ENCODE measurements at places on chromosomes 13 and 19.

GRCh38 chr19:15113245-15114152, 6.3 kb downstream of the SYDE1 start:
- no peak for DNase-seq

DNA sequence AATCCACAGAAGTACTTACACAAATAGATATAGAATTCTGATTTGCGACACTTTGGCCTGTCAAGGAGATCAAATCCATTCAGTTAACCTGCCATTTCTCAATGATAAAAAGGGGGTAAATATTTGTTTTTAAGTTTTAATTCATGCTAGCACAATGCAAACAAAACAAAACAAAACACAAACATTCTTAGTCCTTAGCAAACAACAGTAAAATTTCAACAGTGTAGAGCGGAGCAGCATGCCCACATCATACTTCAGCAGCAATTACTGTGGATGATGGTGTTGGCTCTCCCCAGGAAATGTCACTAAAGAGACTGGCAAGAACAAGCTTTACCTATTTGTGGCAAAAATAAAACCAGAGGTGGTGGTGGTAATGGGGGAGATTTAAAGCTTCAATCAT, 625.2 kb upstream of the PCDH20 start:
- DNase-seq, result no peak

- no peak for DNase-seq
Measured at GRCh38 chr13:78631077-78631476, 27.7 kb upstream of the POU4F1 start.

DNA sequence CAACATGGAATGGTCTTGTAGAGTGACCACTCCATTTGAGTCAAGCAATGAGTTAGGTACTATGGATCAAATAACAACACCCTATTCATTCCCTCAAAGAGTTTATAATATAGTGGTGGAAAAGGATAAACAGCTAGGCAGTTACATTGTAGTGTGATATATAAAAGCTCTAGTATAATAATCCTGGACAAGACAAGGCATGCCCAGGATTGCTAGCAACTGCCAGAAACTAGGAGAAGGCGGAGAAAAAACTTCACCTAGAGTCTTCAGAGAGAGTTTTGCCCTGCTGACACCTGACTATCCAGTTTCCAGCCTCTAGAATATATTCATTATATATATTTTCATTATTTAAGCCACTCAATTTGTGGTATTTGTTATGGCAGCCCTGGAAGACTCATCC, 530.6 kb downstream of the KLF12 start:
- DNase-seq, result no peak

GRCh38 chr13:70253834-70254233, 145.6 kb upstream of the KLHL1 start:
- no peak for DNase-seq

DNA sequence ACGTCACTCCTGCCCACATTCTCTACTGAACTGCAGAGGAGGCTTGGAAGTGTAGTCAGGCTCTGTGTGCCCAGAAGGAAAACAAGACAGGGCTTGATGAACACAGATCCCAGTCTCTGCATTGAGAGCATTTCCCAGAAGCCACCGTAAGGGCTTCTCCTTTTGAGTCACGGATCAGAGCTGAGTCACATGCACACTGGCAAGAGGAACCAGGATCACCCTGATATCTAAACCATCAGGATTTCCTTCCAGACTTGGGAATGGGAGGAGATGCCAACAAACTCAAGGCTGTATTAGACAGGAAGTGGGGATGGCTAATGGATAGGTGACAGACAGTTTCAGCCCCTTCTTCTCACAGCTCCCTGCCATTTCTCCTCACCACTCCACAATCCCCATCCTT, 17.7 kb upstream of the FBXO17 start:
- no peak for DNase-seq

DNA sequence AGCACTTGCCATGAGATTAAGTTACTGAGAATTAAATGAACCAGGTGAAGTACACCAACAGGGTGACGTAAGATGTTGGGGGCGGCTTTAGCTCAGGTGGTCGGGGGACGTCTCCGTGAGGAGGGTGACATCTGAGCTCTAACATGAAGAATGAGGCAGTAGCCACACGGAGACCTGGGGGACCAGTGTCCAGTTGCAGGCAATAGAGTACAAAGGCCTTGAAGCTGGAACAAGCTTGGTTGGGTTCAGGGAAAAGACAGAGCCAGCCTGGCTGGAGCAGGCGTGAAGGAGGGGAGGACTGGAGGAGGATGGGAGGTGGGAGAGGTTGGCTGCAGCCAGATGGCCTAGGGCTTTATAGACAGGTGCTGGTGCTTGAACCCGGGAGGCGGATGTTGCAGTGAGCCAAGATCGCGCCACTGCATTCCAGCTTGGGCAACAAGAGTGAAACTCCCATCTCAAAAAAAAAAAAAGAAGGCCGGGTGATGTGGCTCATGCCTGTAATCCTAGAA, 1.6 kb downstream of the SPINT2 start:
- no peak for DNase-seq

DNA sequence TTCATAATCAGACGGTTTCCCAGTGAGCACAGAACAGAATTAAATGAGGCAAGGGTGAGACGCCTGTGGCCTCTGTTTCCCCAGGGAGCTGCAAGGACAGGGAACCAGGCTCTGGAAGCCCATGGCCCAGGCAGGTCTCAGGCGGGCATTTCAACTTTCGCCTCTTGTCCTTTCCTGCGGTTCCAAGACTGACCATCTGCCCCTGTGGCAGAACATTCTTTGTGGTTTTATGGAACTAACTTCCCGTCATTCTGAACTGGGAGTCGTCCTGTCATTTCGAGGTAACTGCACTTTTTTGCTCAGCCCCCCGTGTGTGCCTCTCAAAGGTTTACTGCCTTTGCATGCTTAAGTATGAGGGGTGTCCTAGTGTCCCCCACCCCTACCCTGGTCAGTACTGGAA, 70.9 kb downstream of the KL start:
- no peak for DNase-seq

DNA sequence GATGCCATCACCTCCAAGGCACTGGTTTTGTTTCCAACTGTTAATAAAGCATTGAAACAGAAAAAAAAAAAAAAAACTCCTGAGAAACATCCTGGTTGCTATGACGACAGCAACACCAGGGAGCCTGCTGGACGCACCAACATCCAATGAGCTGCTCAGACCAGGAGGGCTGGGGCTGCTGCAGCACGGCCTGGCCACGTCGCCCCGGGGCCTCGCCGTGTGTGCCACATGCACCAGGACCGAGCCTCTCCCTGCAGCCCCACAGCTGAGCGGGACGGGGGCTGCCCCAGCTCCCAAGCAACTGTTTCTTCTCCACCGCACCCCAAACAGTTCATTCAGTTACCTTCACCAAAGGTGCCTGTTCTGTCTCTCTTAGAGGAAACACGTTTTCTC, 54.5 kb downstream of the RASA3 start:
- DNase-seq, result no peak

DNA sequence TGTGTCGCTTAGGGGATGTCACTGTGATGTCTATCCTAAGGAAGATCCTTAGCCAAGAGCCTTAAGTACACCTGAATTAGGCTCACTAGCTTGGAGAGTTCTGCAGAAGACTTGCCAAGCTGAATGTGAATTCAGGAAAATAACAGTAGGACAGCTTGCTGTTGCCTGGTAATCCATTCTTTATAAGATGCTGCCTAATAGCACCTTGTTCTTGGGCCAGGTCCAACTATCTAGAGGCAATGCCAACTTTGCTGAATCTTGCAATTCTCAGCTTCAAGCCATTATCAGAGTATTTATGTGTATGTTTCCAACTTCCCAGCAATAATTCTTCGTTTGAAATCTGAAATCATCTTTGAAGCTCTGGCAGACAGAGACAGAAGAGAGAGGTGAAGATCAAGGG, 102.8 kb downstream of the PCDH17 start:
- DNase-seq, result no peak

DNA sequence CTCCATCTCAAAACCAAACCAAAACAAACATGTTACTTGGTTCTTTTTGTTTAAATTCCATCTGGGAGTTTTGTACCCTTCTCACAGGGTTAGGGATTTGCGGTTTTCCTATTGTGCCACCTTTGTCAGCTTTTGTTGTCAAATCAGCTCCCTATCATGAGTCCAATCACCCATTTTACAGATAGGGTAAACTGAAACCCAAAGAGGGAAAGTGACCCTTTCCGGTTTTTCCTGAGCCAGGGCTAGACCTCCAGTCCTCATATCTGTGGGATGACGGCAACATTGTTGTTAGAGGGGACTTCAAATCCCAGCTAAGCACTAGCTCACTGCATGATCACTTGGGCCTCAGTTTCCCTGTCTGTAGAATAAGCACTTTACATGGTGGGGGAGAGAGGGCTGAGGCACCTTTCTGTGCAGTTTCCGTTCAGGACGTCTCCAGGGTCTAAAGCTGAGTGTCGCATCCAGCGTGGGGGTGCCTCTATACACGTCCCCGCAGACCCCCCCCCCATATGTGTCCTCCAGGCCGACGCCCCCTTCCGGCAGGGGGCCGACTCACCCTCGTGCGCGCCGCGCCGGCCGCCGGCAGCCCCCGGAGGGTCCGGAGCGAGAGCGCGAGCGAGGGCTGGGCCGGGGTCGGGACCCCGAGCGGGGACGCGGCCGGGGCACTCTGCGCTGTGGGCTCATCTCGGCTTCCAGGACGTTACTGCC, 3.9 kb downstream of the CCDC194 start:
- DNase-seq, result no peak

DNA sequence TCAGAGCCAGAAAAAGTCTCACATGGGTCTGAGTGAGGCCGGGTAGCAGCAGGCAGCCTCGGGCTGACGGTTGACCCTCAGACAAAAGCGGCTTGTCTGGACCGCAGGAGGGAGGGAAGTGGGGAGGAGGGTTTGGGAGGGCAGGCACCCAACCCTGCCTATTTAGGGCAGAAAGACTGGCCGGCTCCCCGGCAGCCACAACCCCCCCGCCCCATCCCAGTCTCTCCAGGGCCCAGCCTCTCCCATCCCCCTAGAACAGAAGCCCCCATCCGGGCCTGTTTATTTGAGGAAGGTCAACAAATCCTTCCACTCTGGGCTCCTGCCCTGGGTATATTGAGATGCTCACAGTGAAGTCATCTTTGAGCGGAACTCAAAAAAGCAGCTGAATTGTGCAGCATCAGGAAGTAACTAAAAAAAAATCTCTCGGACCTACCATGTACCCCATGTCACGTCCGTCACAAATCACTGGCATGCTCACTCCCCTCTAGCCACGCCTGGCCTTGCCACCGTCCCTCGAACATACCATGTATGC, 6.3 kb downstream of the DACT3 start:
- DNase-seq, result no peak

GRCh38 chr13:93217721-93218261, 8.8 kb upstream of the GPC6 start:
- no peak for DNase-seq

DNA sequence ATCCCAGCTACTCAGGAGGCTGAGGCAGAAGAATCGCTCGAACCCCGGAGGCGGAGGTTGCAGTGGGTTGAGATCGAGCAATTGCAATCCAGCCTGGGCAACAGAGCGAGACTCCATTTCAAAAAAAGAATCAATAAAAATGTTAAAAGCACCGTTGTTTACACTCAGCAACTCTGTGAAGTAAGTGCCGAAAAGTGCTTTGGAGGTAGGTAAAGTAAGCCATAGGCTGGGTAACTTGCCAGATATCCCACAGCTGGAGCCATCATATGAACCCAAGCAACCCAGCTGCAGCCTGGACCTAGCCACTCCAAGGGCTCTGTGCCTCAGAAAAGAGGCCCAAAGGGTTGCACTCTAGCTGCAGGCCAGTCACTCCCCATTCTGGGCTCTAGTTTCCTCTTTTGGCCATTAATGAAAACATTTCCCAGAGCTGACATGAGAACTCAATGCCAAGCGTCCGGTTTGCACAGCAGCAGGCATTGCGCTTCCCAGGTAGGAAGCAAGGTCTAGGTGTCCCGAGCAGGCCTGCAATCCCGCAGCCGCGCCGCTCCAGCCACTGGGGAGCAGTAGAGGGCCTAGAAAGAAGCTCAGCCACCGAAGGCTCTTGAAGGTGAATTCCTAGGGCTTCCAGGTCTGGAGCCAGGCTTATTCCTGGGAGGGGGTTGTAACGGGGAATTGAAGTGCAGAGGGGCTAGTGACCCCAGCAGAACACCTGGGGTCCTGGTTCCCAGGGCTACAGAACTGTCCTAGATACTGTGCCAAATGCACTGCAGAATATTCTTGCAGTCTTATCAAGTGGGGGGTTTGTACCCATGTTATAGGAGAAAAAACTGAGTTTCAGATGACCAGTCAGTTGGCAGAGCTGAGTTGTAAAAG, 4.1 kb upstream of the CD79A start:
- DNase-seq, result peak; percentile 76

GRCh38 chr13:108834193-108834592, 204.8 kb downstream of the MYO16 start:
- DNase-seq, result no peak

DNA sequence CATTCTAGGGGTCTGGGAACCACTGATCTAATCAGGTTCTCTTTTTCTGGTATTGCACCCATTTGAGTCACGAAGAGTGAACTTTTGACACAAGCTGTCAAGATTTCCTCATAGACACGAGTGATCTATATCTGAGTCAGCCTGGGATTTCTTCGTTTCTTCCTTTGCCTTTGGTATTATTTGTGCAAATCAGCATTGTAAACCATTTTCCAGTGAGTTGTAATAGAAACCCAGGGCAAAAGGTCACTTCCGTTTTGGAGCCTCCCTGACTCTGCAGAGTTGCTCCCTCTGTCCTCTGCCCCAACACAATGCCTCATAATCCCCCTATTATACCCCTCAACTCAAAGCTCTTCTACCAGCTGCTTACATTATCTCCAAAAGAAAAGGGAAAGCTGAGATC, 615.1 kb downstream of the EFNB2 start:
- no peak for DNase-seq

DNA sequence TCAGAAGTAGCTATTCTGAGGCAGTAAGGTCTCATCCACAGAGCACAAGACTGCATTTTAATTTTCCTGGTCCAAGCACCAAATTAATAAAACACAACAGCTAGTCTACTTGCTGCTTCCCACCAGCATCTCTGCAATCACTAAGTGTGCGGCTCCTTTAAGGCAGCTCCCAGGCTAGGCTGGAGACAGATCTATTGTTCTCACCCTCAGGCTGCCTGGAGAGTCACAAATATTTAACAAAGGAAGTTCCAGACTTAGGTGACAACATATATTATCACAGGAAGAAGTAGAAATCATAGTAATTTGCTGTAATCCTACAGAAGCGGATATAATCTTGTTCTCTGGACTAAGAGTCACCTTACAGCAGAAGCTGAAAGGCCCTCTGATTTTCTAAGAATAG, 2.2 kb upstream of the EID2 start:
- DNase-seq, result no peak

- DNase-seq, result no peak
Measured at GRCh38 chr19:45166723-45167252, 6.0 kb upstream of the NKPD1 start.

DNA sequence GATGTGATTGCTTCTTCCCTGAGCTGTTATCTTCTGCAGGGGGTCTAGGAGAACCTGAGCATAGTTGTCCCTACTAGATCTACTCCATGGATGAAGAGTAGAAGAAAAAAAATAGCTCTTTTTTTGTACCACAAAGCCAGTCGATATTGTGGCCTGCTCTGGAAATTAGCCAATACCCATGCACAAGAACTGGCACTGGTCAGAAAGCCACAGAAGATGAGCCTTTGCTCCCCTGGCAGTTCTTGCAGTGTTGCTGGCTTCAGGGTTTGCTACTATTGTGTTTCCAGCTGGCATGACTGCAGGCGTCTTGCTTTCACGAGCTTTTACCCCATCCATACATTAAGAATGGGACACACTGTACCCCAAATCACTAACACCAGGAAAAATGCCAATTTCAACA, 547.7 kb upstream of the KLF12 start:
- DNase-seq, result no peak

Data from CD8-positive, alpha-beta T cell (primary cell).